ENCODE measurements at places on chromosomes 7 and 10.
A peak's percentile ranks its signal among the peaks of the same experiment; 100 is the strongest.

- DNase-seq = no peak
Measured at GRCh38 chr7:155660059-155660757, 15.7 kb downstream of the RBM33 start.

DNA sequence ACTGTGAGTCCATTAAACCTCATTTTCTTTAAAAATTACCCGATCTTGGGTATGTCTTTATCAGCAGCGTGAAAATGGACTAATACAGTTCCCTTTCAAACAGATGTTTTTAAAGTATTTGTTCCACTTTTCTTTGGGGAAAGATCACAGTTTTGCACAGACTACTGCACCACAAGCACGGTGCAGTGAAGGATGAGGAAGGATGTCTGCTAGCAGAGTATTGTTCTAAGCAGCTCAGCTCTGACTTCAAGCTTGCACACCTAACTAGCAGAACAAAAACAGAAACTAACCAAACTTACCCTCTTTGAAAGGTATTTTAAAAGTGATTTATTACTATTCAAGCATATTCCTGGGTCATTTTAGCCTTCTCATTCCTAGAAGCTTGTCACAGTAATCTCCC, 20.0 kb downstream of the THNSL1 start:
- no peak for DNase-seq

DNA sequence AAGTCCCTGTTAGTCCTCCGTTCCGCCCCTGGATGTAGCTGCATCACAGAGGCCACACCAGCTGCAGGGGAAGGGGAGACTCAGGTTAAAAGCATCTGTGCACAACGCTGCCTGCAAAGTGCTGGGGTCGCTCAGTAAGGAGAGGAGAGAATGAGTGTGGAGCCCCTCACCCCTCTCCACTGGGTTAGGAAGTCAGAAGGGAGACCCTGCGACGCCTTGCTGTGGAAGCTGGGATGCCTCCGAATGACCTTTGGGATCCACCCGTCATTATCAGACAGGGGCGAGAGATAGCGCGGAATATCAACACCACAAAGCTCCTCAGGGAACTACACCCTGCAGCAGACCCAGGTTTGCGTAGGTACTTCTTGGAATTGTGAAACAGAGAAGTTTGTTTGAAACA, 167.7 kb upstream of the SHH start:
- no peak for DNase-seq

DNA sequence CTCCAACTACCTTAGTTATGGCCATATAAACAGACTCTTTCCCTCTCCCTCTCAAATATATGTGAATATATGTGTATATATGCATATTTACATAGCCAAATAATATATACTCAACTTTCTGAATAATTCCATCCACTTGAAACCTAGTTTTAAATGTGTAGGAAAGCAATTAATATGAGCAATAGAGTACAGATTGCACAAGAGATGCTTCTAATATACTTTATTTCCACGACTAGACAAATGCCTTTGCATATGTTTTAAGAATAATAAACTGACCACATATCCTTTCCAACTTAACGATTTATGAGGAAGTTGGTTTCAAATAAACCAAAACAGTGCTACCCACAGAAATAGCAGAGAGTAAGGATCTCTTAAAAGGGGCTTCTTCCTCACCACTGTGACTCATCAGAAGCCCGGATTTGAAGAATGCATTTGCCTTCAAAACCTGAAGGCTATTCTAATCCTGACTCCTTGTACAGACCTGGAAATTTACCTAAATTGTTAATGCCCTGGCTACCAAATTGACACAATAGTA, 266.3 kb downstream of the AHR start:
- no peak for DNase-seq

- DNase-seq = no peak
Measured at GRCh38 chr7:38060116-38060515, 117.9 kb upstream of the STARD3NL start.

DNA sequence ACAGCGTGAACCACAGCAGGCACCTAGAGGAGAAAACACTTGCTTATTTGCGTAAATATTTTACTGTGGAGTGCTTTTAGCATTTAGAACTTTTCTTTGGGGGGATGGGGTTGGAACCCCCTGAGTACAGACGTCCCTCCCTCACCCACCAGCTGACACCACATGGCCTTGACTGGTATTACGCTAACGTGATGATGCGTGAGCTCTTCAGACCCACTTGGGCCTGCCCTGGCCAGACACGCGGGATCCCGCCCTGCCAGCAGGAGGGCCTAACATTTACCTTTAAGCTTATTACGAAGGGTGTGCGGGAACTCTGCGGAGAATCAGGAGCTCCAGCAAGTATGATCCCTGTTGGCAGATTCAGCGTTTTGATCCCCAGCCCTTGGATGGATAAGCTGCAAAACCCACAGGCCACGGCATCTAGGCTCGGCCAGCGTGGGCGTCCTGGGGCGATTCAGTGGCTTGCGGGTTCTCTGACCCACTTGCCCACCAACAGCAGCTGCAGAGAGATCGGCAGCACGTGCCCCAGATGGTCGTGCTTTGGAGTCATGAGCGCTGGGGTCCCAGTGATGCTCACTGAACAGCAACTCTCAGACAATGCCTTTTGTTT, 545.5 kb upstream of the FOXK1 start:
- DNase-seq = no peak

DNA sequence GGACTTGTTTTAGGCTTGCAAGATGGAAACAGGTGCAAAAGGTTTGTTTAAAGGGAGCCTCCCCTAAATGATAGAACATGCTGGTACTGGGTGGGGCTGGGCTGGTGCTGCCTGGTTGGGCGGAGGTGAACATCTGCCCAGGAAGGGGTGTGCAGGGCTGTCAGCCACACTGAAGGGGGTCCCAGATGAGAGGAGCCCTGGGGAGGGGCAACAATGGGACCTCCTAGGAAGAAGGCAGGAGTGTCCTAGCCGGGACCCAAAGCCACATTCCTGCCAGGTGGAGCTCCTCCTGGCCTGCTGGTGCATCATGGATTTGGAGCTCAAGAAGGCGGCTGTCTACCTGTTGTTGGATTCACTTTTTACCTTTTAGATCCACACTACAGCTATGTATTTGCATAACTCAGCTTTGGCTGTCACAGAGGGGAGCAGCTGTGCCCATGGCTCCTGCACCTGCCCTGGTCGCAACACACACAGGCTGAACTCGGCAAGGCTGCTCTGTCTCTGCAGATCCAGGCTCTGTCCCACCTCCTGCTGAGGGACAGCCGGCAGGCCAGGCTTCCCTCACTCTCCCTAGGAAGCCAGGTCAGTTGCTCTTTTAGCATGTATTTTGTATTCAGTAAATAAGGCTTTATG, 59.9 kb downstream of the ADARB2 start:
- no peak for DNase-seq

GRCh38 chr7:2554661-2555111, 638 bp downstream of the BRAT1 start:
- no peak for DNase-seq

GRCh38 chr7:20038676-20039075, 178.5 kb downstream of the MACC1 start:
- DNase-seq = no peak

- no peak for DNase-seq
Measured at GRCh38 chr10:121158988-121159579, 307.9 kb downstream of the WDR11 start.

DNA sequence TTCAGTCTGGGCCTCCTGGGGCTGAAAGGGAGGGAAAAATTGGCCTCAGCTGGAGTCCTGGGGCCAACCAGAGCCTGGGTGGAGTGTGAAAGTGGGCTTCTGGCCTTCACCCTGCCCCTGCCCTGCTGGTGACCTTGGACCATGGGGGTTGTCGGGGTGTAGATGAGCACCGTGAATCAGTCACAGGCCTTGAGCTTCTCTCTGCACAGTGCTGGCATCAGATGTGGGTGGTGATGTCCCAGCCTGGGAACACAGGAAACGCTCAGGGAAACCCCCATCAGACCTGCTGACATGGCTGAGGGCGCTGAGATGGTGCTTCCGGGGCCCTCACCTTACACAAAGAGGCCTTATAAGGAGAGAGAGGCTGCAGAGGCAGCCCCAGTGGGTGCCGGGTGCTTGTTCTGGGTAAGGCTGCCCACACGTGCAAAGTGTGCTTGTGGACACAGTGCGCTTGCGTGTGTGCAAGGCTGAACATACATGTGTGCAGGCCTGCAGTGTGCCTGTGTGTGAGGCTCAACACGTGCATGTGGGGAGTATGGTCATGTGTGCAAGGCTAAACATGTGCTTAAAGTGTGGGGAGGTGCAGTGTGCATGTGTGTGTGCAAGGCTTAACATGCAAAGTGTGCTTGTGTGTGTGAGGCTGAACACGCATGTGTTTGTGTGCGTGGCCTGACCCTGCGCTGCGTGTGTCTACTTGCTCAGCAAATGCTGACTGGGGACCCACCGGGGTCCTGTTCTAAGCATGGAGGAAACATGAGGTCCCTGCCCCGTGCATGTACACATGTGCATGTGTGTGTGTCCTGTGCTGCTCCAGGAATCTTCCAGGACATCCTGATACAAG, 6.5 kb downstream of the ARPC1B start:
- no peak for DNase-seq

DNA sequence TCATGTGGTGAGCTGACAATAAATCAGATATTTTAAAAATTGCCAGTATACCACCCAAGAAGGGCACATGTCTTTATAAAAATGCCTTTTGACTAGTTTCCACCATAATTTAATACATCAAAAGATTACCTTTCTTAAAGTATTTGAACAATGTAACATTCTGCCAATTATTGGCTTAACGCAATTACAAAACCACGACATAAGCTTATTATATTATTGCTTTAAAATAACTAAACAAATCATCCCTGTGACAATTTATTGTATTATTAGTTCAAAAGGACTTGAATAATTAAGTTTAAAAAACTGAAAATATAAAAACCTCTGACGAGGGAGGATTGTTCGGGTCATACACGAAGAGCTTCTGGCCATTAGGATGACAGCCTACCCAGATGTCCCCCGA, 9.6 kb upstream of the PON3 start:
- no peak for DNase-seq

- peak; percentile 96 for DNase-seq
Measured at GRCh38 chr7:48962821-48963505, 38.6 kb downstream of the CDC14C start.

DNA sequence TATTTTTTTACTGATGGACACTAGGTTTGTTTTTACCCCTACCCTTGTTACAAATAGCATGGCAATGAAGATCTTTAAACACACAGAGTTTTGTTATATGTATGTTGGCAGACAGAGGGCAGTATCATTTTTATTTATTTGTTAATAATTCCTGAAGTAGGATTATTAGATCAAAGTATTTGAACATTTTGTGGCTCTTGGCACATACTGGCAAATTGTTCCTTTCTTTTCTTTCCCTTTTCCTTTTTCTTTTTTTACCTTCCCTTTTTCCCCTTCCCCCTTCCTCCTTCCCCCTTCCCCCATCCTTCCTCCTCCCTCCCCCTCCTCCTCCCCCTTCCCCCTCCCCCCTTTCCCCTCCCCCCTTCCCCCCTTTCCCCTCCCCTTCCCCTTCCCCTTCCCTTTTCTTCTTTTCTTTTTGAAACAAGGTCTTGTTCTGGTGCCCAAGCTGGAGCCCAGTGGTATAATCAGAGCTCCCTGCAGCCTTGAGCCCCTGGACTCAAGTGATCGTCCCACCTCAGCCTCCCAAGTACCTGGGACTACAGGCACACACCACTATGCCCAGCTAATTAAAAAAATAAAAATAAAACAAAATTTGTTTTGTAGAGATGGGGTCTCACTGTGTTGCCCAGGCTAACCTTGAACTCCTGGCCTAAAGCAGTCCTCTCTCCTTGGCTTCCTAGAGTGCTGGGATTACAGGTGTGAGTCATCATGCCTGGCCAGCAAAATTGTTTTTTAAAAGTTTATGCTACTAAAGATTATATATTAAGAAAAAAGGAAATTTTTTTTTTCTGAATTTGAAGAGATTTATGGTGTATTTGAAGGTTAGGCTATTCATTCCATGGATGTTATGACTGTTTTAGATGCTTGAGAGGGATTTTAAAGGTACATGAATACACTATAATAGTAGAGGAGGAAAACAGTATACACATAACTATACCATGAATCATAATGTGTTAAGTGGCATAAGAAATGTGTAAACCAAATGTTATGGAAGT, 39.3 kb downstream of the SEPTIN7 start:
- no peak for DNase-seq

- DNase-seq = no peak
Measured at GRCh38 chr7:83484266-83484665, 164.7 kb downstream of the SEMA3E start.
